Urothelium cell line (cell line): ENCODE measurements at places on chromosomes 16 and 17.

GRCh38 chr17:72916991-72917390, 175.5 kb downstream of the SLC39A11 start:
- no peak for DNase-seq

DNA sequence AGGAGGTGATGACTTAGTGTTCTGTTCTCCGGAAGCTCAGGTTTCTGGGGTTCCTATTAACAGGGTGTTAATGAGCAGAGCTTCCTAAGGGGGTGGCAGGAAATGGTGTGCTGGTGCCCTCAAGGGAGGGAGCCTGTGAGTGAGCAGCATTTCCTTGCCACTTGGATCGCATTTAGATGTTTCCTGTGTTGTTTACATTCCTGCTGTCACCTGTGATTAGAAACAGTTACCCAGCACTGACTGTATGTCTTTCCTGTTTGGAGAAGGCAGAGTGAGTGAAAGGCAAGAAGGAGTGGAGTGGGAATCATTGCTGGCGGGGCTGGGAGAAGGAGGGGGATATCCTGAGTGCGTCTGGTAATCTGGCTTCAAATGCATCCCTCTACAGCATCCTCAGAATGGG, 214.6 kb downstream of the CCDC182 start:
- peak; percentile 35 for DNase-seq

- no peak for DNase-seq
These were observed 5.1 kb upstream of the GNA13 start for GRCh38 chr17:65061646-65062045.

DNA sequence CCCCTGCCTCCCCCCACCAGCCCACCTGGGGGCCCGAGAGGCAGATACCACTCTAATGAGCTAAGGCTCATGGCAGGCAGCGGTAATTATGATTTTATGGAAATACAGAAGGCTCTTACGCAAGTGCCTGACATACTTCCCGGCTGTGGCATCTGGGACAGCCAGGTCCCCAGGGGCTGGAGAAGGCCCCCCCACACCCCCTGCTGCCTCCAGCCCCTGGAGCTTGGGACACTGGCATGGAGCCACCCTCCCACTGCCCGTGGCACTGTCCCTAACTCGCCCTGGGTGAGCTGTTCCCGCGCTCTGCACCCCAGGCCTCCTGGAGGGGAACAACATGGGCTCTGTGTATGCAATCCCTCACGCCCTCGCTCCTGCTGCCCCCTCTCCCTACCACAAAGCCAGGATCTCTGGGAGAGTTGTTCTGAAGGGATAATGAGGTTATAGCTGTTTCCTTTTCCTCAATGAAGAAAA, 5.4 kb upstream of the STAC2 start:
- no peak for DNase-seq

DNA sequence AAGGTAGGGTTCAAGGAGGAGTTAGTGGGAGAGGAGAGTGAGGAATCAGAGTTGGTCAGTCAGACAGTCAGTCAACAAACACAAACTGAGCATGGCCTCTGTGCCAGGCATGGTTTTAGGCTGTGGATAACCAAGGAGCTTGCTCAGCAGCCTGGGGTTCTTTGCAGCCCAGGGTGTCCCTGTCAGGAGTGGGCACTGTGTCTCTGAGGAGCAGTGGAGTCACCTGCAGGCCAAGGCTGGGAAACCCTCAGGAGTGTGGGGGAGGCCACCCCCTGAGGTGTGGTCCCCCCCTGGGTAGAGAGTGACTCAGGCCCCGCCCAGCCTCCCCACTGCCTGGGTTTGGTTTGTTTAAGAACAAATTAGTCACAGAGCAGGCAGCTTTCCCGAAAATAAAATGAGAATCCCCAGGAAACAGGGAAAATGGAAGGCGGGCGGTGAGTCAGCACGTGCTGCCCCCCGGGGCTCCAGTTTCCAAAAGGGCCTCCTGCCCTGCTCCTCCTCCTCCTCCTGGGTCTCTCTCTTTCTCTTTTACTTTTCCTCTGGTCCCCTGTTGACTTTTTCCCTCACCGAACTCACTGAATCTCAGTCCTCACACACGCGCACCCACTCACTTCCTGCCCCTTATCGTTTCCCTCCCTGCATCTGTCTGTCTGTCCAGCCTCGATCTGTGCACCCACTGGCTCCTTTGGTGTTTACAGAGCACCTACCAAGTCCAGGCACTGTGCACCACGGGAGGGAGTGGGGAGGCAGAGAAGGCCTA, 44.3 kb downstream of the SOCS3 start:
- peak; percentile 90 for DNase-seq

DNA sequence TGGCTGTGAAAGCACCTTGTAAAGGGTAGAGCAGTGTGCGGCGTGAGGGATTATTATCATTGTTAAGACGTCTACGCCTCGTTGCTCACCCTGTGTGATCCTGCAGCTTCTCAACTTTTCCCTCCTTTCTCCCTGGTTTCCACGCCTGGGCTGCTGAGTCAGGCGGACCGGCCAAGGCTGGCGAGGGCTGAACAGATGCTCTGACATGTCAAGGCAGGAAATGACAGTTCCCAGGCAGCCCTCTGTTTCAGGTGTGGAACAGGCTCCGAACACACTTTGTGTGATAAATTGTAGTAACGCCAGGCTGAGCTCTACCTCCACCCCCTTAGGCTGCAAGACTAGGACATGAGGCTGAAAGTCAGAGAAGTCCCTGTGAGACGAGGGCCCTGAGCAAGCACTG, 46.0 kb upstream of the TBX2 start:
- no peak for DNase-seq

DNA sequence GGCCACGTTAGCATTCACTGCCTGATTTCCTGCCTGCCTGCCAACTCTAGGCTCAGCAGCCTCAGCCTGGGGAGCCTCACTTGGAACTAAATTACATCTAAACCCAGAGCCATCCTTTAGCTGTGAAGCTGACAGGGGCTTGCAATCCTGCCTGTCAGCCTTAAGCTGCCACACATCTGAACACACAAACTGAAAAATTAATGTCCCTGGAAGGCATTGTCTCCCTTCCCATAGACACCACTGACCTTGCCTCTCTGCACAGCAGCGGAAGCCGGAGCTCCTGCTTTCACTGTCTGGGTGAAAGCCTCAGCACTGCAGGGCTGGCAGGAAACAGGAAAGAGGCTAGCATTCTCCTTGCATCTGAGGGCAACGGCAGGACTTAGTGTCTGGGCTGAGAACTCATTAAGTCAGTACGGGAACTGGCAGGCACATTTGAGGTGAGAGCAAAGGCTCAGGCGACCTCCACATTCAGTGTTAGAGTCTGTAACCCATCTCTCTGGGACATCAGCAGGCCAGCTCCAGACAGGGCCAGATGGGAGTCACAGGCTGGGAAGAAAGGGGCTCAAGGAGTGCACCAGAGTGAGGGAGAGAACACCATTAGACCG, 452.4 kb upstream of the C16orf82 start:
- DNase-seq, result no peak

DNA sequence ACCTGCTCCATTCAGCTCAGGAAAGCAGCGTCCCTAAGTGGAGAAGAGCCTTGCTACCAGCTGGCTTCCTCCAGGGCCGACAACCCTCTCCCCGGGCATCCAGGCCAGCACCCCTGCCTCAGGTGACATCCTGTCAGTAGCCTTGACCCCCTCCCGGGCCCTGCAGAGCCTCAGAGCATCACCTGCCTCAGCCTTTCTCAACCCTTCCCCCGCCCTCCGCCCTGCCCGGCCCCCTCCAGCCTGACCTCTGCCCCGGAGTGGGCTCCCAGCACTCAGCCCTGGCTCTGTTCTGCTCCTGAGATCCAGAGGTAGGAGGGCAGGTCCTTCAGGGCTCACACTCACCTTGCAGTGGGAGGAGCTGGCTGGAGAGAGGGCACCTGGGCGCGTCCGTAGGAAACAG, 73.8 kb upstream of the METRNL start:
- no peak for DNase-seq

GRCh38 chr16:5041600-5042133, 7.9 kb upstream of the NAGPA start:
- peak; percentile 84 for DNase-seq

- DNase-seq, result peak; percentile 90
These were observed 190.6 kb downstream of the SEC14L1 start for GRCh38 chr17:77331301-77331864.

DNA sequence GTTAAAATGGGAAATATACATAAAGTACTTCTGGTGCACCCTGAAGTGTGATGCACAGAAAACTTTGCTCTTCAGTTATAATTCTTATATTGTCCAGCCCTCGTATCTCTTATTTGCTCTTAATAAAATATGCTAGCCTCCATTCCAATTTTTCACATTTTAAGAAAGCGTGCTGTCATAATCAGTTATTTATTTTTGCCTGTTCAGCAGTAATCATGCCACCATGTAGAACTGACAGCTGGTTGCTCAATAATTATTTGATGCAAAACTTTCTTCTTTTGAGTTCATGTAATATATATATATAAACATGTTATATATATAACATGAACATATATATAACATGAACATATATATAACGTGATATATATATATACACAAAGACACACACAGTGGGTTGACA, 294.6 kb downstream of the CNTNAP4 start:
- DNase-seq, result no peak

GRCh38 chr17:59757470-59757869, 50.0 kb downstream of the VMP1 start:
- DNase-seq, result no peak

- no peak for DNase-seq
These were observed 24.4 kb upstream of the ADCY9 start for GRCh38 chr16:4140652-4141051.

- peak; percentile 46 for DNase-seq
These were observed 50.4 kb downstream of the SNX29 start for GRCh38 chr16:12026741-12027490.

DNA sequence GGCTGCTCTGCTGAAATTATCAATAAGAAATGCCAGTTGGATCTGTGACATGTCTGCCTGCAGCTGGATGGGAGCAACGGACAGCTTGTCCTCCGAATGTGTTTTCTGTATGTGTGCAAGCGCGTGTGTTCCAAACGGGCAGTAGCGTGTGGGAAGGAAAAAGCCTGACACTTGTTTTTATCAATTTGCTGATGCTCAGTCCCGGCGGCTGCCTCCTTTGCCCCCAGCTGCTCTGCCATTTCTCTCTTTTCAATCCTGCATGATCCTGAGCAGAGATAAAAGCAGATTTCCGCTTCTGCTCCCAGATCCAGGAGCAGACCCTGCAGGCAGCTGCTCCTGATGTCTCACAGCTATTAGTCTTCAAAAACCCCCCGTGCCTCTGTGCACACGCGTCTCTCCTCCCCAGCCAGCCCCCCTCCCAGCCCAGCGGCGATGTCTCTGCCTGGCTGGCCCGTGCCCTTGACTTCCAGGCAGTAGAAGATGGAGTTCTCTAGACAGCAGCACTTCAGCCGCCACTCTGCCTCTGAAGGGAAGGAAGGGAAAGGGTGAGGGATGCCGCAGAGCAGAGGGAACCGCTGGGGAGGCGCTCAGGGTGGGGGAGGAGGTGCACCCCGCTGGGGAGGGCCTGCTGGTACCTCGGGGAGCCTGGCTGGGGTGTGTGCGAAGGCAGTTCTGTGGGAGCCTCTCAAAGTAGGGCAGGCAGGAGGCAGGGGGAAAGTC, 4.1 kb downstream of the PRCD start:
- no peak for DNase-seq

- DNase-seq, result no peak
These were observed 1.2 kb downstream of the MMP15 start for GRCh38 chr16:58026705-58027160.

DNA sequence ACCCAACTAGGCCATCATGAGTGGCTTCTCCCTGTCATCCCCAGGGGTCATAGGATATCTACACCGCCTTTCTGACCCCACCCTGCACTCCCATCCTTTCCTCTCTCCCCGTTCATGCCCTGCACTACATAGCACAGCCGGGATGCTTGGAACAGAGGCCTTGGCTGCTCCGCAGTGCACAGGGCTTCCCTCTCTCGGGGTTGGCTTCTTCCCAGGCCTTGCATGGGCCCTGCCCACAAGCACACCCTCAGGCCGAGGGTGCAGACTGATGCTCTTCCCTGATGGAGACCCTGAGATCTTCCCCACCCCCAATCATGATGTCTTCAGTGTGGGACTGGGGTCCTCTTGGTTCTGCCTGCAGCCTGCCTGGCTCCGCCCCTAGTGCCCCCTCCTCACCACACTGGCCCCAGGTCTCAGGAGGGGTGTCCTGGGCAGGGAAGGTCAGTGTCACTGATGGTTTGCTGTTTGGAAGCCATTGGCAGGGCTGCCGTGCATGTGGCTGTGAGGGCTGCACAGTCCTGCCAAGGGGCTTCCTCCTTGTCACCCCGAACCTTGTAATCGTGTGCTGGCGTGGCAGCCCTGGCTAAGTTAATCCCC, 14.3 kb upstream of the NAGLU start:
- no peak for DNase-seq

- DNase-seq, result no peak
These were observed 62.9 kb downstream of the SMPD3 start for GRCh38 chr16:68385371-68385770.

- no peak for DNase-seq
These were observed 63.4 kb downstream of the SNX20 start for GRCh38 chr16:50617646-50618184.

- no peak for DNase-seq
These were observed 7.1 kb downstream of the P2RX5 start for GRCh38 chr17:3688852-3689261.

DNA sequence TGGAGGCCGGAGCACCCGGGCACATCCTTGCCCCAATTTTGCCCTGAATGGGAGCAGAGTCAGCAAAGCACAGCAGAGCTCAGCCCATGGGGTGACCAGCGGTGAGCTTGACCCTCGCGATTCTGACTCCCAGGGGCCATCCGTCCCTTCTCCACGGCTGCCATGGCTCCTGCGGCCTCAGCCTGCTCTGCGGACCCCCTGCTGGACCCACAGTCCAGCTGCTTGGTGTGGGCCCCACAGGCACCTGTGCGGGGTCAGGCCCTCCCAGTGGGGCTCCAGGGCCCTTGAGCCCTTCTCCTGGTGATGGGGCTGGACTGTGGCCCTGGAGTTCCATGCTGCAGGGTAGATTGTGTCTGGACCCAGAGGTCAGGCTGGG, 144.2 kb downstream of the ENGASE start:
- no peak for DNase-seq

DNA sequence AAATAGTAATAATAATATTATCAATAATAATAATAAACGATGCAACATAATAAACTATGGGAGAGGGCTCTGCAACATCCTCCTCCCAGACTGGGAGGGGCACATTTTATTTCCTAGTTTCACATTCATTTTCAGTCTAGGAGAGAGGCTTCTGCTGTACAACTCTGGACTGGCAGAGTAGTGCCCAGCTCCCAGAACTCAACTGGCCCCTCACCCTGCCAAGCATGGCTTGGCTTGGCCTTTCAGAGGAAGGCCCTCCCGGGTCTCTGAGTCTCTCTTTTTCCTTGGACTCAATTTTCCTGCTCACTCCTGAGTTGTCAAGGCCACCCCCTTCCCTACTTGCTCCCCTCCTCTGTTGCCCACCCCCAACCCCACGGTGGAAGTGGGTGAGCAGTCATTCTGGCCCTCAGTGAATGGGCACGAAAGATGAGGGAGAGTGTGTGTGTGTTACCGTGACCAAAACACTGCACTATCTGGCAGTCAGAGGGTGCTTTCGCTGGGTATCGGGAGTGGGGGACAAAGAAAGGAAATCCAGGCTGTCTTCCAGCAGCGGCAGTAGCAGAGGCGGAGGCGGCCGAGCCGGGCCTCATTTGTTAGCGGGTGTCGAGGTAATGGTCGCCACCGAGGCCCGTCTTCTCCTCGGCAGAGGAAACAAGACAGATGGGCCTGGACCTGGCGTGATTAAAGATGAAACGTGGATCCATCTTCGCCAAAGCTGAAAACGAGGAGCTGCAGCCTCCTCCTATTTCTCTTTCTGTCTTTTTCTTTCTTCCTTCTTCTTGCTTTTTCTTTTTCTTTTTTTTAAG, 2.3 kb downstream of the HOXB4 start:
- DNase-seq, result no peak

GRCh38 chr17:75308732-75309629, 19.7 kb upstream of the SLC25A19 start:
- DNase-seq, result no peak

GRCh38 chr16:886802-887731, 83.7 kb downstream of the LMF1 start:
- no peak for DNase-seq
